ENCODE measurements at places on chromosomes 6 and 20. TPM values are rescaled to one million over a fixed set of nuclear protein-coding genes. Genes with fewer than 3 reads are reported as not detected.

DNA sequence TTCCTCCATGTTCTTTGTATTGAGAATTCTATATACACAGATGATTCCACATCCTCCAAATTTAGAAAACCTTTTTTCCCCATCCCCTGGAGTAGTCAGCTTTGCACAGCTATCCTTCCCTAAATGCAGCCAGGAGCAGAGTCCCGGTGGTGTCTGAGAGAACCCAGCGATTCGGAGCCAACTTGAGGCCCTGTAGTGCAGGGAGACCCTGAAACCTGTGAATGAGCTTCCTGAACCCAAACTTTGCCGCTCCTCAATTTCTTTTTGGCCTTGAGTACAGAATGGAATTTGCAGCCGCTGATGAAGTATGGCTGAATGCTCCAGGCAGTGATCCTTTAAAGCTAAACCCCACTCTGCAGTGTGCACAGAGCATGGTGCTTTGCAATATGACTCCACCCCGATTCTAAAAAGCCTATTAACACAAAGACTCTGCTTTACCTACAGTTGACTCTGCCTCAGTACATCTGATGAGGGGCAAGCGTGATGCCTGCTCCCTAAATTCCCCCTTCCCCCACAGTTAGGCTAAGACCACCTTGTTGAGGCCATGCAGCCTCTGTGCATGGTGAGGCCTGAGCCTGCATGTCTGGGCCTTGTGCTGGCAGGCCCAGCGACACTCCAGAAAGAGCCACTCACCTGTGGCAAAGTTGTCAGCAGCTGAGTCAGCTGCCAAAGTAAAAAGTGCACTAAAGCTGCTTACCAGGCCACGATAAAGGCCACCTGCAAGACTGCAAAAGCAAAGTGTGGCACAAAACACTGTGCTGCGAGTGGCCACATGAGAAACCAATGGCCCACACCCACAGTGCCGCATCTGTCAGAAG lies 82.1 kb downstream of the PLEKHG1 start:
- DNase-seq: no peak

Gene OSBPL2
- total RNA-seq: 30.9 TPM

Gene CST5
- total RNA-seq: not detected

GRCh38 chr20:44296011-44296410 lies 15.0 kb downstream of the FITM2 start:
- DNase-seq: no peak

All from psoas muscle (tissue), 8 donors.